ENCODE measurements at places on chromosomes 2 and 18.

GRCh38 chr2:231602859-231603467 is 10.3 kb downstream of the TEX44 start:
- no peak for DNase-seq

- peak; percentile 72 for DNase-seq
Measured at GRCh38 chr2:185738679-185739472, at the start of gene FSIP2. TSS of gene FSIP2 (plus strand) at chr2:185738804. CDS start at chr2:185738895, 91 bp downstream.

- no peak for DNase-seq
Measured at GRCh38 chr2:198654646-198655045, 803.1 kb downstream of the SATB2 start.

DNA sequence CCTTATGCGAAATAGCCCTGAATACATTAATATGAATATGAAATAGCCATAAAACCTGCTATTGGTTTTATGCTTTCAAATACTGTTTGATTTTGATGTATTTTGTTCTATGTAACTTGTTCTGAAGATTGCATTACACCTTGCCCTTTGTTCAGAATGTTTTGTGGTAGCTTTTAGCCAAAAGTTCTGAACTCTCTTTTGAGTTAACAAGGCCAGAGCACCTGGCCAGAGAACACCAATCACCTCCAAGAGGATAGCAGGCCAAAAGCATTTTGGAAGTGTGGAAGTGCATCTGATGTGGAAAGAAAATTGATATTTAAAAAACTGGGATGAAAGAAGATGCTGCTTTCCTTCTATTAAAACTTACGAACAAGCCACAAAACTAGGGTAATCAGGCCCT is 86.6 kb upstream of the PGAP1 start:
- no peak for DNase-seq

GRCh38 chr2:58019229-58019628 is 27.4 kb upstream of the VRK2 start:
- DNase-seq: no peak

- no peak for DNase-seq
Measured at GRCh38 chr18:74524097-74524496, 10.2 kb upstream of the CNDP1 start.

GRCh38 chr2:17626986-17627385 is 86.5 kb downstream of the VSNL1 start:
- no peak for DNase-seq
